Mesenteric fat pad (tissue), 1 donor: ENCODE measurements at places on chromosomes 1 and 21.
A peak's percentile ranks its signal among the peaks of the same experiment; 100 is the strongest.

DNA sequence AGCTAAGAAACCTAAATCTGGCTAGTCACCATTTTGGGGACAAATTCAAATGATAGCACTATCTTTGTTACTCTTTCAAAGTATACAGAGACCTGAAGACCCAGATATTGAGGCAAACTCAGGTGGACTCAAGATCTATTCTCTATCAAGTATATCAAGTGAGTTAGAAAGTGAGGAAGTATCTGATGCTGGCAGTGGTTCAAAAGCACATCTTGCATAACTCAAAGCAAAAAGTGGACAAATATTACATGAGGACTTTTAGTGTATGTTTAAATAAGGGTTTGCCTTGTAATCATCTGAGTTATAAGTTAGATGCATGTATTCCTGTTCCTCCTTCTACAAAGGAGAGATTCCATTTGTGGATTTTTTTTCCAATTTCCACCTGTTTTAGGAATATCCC, 338.4 kb downstream of the DISC1 start:
- DNase-seq = no peak

GRCh38 chr21:32979598-32980268, 46.0 kb upstream of the OLIG2 start:
- DNase-seq = no peak

DNA sequence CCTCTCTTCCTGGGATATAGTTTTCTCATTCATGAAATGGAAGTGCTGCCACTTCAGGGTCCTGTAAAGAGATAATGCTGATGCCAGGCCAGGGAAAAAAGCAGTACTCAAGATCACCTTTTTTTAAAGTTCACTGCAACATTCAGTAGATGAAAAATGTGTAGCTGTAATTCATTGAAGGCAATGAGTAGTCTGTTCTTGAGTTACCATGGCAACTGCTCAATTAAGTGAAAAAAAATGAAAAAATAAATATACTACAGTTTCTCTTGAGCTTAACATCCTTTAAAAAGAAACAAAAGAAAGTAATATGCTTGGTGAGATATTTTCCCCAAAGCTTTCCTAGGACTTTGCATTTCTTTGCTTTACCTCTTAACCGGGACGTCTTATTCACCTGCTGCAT, 183.3 kb downstream of the AK5 start:
- no peak for DNase-seq

DNA sequence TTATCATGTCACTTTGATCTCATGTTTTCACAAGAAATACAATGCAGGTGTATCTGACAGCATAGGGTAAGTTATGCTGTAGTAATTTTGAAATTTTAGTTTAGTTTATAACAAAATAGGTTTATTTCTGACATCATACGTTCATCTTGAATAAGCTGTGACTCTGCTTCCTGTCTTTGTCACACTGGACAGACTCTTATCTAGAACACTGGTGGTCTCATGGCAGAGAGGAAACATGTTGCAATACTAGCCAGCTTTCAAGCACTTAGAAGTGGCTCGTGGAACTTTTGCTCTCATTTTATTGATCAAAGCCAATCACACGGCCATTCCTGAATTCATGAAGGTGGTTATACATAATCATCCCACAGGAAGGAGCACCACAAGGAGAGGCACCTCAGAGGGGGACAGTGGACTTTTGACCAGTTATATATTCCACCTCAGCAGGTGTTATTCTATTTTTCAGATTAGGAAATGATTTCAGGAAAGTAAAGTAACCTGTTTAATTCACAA, 46.5 kb downstream of the CYP2J2 start:
- no peak for DNase-seq

DNA sequence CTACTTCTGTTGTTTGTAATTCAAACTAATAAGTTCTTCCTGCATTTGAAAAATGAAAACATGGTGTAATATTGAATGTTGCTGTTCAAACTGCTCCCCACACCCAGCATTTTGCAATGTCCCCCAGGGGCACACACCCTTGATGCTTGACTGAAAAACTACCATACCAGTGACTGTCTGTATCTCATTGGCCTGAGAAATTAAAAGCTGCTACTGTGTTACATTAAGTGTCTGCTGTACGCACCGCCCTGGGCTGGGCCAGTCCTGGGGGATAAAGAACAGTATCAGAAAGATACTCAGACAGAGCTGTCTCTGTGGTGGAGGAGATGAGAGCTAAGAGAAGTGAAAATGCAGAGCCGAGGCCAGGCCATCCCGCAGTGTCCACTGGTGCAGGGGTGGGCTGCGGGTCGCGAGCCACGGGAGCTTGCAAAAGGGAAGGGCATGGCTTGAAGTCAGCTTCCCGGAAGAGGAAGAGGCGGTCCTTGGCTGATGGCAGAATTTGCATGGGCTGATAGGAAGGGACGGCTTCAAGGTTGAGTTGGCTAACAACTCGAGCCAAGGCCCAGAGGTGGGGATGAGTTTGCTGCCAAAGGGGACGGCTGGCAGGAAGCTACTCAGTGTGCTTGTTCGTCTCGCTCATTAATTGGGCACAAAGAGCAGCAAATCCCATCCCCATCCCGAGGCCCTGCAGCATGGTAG, 329.8 kb upstream of the VAMP3 start:
- DNase-seq = no peak

DNA sequence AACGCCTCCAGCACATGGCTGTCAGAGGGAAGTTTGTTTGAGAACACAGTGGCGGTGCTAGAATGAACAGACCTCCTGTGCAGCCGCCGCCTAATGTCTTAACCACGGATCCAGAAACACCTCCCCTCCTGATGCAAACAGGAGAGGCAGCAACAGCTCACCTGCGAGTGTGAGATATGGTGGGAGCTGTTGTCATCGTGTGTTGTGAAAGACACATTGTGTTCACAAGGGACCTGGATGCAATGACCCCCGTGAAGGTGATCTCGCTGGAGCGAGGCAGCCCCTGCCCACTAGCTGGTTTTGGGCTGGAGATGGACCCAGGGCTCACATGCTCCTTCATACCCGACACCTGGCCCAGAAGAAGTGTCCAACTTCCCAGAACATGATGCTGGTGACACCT, 315.3 kb upstream of the C1orf174 start:
- DNase-seq = peak; percentile 67

DNA sequence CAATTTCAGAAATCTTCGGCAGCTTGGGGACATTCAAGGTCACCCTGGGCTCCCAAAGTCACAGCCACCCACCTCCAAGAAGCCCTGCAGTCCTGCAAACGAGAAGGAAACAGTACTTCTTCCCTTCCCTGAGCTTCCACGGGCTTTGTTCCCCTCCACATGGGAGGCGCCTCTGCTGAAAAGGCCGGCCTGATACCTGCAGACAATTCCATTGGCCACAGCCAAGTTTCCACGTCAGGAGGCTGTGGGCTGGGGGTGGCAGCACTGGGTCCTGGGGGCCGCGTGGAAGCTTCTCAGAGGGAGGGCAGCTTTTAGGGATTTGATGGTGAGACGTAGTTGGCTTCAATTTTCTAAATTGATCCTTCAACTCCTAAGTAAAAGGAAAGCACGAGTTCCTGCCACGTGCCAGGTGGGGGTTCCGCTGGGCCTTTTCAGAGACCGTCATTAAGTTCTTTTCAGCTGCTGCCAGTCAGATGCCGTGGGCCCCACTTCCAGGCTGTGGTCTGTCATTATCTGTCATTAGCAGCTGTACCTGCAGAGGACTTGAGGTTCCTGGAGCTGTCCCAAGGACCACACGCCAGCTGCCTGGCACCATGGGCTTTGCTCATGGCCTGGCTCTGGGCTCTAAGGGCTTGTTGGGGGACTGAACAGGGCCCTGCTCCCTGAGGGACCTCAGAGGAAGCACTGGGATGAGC, 98.7 kb downstream of the CRYAA start:
- no peak for DNase-seq

- DNase-seq = no peak
Observed at GRCh38 chr1:65330021-65330420, 20.7 kb downstream of the DNAJC6 start.
